ENCODE measurements at places on chromosomes 6 and 20.

GRCh38 chr20:51650685-51651134, 108.2 kb upstream of the NFATC2 start:
- DNase-seq, result no peak

- no peak for DNase-seq
Observed at GRCh38 chr6:112337209-112337638, 9.9 kb upstream of the RFPL4B start.

- no peak for DNase-seq
Observed at GRCh38 chr6:134932098-134932497, 17.8 kb downstream of the ALDH8A1 start.

DNA sequence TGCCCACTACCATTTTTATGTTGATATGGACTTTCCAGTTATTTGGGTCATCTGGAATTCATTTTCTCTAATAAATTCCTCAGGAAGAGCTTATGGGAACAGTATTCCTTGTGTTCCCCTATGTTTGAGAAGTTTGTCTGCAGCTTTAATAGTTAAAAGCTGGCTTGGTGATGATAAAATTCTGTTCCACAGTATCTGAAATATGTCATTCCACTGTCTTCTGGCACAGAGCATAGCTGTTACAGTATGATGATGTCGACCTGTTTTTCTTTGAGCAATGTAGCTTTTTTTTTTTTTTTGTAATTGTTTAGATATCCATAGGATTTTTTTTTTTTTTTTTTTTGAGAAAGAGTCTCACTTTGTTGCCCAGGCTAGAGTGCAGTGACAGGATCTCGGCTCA, 43.2 kb downstream of the NCOA3 start:
- DNase-seq, result no peak

- no peak for DNase-seq
Observed at GRCh38 chr6:81465859-81466258, 286.6 kb downstream of the TENT5A start.

DNA sequence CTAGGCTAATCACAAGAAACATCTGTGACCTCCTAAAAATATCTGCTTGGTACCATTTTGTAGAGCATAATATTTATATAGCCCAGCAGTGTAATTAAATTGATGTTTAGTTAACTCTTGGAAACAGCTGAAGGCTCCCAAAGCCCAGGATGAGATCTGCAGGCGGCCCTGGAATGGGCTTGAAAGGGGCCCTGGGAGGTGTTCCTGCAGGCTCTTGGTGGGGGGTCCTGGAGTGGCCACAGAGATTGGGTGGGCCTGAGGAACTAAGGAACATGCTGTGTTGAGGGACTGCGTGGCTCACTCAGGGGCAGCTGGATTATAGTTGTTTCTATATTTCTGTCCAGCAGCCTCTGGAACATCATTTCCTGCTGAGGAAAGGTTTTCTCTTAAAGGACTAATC, 9.2 kb downstream of the SCP2D1 start:
- no peak for DNase-seq

- no peak for DNase-seq
Observed at GRCh38 chr6:33949111-33949510, 145.3 kb upstream of the MLN start.

DNA sequence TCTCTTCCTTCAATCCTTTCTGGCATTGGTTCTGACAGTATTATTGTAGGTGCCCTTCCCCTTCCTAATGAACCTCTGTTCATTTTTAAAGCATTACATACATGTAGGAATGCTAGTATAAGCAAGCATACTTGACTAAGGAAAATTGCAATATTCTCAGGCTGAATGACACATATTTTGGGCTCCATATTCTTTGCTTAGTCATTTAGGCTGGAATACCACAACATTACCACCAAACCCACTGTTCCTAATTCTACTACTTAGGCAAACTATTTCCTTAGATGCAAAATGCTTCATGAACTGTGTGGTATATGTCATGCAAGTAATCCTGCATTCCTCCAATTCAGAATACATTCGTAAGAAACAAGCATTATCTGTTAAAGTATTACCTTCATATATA, 113.9 kb downstream of the PRDM1 start:
- no peak for DNase-seq

DNA sequence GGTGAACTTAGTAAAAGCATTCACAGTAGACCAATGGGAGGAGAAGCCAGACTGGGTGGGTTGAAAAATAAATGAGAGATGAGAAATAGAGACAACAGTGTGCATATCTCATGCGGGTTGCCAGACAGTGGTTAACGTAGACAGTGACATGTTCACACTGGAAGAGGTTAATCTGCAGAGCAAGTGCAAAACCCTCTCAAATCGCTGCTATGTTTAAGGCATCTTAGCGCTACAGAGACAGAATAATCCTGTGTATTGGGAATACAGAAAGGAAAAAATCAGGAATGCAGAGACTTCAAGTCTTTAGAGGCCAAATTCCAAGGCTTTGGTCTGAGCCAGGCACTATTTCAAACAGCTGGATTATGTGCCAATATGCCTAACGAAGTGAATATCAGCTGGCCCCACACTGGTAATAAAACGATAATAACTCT, 107.1 kb downstream of the TSHZ2 start:
- no peak for DNase-seq

DNA sequence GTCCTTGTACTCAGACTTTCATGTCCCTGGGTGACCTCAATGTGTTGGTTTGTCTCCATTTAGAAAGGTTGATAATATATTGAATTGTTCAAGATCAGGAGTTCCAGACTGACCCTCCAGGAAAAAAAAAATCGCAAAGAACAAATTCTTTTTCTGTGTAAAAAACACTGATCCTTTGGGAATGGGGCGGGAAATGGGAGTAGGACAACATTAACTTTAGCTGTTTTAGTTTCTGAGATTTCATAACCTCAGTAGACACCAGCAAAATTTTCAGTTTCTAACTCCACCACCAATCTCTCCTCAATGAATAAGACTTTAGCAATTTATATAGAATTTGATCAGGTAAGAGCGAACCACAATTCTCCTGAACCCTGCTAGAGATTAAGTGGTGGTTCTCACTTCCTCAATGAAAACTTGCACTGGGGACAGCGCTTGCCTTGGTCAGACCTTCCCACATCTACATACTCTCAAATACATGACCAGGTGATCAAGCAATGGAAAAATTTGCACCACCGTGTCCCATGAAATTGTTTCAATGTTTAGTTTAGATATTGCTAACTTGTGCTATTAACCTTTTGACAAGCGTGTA, 231.2 kb upstream of the PLN start:
- no peak for DNase-seq

- DNase-seq, result no peak
Observed at GRCh38 chr6:135159531-135159930, 21.6 kb upstream of the MYB start.

GRCh38 chr6:34318499-34319470, 70.0 kb upstream of the SMIM29 start:
- no peak for DNase-seq

- no peak for DNase-seq
Observed at GRCh38 chr6:133969921-133970295, 16.9 kb downstream of the TBPL1 start.

DNA sequence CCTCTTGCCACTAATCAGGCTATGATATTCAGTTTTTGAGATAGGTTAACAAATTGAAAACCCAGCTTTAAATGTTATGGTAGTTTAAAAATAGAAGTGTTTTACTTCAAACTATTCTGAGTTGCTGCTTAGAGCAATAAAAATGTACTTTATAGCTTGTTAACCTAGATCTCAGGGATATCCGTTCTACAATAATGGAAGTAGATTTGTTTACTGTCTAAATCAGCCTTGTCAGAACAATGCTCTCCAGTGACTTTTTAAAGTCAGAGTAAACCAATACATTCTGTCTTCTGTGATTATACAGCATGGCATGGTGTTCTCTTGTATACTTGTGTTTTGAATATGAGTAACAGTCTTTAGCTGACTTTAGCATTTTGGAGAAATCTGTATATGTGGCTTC, 161.5 kb downstream of the PACRG start:
- DNase-seq, result no peak

DNA sequence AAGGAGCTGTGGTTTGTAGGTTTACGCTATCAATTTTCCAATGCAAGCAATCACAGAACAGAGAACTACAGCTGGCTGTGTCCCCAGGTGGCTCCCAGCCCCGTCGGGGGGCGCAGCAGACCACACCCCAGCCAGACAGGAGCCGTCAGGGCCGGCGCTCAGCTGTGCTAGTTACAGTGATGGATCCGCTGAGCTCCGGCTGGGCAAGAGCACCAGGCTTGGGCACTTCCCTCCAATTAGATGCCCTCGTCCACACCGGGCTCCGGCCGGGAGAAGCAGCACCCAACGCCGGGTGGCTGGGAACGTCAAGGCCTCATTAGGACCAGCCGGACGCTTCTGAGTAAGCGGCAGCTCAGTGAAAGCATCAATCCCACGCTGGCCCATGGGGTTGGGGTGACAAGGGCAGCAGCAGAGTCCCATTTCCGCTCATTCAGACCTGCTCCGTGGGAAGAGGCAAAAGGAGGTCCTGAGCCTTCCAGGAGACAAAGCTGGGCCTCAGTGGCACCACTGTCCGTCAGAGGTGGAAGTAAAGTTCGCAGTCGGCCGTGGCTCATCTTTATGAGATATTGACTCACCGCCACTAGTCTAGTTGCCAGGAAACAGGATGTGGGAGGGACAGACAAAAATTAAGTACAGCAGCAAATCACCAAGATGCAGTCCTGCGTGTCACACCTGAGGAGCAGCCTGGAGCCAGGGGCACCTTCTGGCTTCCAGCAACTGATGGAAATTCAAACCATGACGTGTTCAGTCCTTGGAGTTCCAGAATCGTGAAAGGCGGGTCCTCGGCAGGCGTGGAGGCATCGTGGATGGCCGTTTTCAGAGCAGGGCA, 164.1 kb downstream of the TAF4 start:
- no peak for DNase-seq

DNA sequence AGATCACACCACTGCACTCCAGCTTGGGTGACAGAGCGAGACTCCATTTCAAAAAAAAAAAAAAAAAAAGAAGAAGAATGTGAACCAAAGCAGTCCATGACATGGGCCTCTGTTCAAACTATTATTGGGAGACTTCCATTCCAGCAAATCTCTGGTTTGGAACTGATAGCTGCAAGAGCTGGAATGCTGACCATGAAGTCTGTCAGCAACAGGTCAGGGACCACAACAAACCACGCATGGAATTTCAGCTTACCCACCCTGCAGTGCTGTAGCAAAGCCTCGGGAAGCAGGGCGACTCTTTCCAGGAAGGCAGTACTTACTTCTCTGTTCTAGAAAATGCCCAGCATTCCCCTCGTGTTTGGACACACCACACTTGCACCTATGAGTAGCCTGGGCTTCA, 34.1 kb upstream of the TBC1D7 start:
- no peak for DNase-seq

DNA sequence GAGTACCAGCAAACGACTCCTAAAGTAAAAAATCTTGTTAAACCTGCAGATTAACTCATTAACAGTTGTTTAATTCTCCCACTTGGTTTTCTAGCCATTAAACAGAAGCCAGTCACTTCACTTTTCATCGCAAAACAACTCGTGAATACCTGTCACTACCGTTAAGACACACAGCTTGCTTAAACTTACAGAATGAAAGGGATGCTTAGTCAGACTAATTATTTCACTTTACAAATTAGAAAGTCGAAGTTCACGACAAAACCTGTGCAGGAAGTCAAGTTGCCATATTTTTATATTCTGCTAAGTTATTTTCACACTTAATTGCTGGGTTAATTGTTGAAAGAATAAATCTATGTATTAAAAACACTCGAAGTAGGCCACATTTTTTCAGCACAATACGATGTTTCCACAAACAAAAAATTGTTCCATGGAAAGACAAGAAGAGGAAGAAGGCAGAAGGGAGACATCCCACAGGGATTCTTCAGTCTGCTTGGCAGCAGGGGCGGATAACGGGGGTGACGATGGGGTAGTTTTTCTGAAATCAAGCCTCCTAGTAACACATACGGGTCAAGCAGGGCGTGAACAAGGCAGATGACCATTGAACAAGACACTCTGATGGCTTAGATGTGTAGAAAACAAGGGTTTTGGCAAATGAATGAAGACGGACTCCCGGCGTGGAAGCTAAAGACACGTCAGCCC, 933 bp downstream of the SSR1 start:
- DNase-seq, result peak; percentile 19

DNA sequence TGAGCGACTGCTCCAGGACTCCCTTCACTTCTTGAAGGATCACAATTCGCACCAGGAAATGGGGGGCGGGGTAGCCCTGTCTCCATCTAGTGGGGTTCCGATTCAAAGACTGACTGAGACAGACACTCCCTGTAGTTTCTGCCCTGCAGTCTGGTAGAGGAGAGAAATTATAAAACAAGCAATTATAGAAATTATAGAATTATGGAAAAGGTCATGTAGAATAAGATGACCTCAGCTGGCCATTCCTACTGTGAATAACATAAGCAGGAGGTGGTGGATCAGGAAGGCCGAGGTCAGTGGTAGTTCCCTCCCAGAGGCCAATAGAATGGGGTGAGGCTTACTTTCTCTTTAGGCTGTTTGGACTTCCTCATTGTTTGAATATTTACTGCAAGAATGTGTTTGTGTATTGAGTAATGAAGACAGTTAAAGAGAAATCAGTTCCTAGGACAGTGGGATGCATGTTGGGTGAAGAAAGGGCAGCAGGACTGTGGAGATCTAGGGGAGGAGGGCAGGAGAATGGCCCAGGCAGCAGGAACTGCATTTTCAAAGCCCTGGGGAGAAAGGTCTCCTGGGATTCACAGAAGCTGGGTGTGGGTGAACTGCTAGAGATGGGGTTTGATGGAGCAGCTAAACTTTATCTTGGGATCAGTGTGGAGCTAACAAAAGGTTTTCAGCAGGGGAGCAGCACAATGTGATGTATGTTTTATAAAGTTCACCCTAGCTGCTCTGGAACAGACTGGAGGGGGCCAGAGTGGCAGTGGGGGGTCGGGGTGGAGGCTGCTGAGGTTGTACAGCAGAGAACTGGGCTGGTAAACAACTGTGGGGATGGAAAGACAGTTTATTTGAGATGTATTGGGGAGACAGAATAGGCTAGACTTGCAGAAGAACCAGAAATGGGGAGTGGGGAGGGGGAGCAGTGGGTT, 2.1 kb downstream of the ZNF341 start:
- DNase-seq, result no peak

GRCh38 chr20:22617160-22617559, 32.8 kb upstream of the FOXA2 start:
- DNase-seq, result no peak

DNA sequence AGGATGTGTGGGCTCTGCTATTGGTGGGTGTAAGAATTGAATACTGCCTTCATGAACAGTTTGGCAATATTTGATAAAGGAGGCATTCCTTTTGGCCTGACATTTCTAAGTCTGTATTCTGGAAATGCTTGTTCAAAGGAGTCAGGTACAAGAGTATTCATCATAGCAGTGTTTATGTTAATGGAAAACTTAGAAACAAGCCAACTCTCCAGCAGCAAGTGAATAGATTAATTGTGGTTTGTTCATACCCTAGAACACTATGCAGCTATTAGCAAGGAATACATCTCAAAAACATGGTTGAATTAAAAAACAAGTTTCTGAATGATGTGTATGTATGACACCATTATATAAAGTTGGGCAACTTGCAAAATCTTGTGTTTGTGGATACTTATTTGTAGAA, 195.8 kb downstream of the ZFAND3 start:
- no peak for DNase-seq

Data from stimulated activated CD8-positive, alpha-beta memory T cell treated with anti-CD3 and anti-CD28 coated beads, Interleukin-15, amount 100 ng/mL, for 24 hours (primary cell).